ENCODE measurements at places on chromosomes 4 and X.

DNA sequence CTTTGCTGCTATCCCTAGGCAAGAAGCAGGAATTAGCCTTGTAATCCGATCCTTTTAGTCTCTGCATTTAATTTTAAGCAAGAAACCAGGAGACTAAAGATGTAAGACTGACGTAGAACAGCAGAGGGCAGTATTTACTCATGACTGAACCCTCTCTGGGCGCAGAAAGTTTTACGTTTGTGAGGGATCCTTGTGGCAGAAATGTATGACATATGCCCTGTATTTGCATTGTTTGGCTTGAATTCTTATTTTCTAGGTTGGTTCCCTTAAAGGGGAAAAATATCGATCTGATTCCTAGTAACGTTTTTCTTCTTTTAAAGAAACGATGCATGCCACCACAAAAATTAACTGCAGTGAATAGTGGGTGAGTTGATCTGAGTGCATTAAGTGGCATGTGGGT is 1.3 kb upstream of the FAT4 start:
- no peak for DNase-seq

DNA sequence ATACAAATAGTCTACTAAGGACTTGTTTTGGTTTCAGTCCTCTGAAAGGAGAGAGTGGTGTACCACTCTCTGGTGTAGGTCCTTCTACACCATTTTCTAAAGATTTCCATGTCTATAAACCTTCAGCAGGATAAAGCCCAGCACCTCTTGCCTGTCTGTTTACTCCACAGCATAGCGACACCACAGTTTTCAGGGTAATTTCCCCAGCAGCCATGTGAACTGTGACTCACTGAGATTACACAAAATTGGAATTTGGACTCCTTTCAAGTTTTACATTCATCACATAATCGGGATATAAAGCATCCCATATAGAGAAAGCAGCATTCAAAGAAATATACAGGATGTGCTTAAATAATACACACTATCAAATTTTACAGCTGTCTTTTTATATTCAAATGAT is 229.6 kb downstream of the PRDM5 start:
- DNase-seq, result no peak

DNA sequence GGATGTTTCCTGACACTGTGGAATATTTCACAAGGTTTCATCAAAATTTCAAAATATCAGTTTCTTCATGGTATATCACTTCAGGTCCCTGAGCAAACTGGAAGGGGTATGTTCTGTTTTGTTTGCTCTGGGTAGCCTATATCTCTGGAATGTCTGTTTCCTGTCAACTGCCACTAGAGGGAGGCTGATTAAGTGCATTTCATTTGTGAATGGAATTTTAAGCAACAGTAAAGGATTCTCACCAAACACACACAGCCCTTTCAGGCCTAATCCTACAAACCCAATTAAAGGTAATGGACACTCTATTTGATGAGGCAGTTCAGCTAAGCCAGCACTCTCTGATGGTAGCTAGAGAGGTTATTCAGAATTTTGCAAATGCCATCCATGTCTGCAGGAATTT is 307.1 kb downstream of the TEX13A start:
- no peak for DNase-seq

DNA sequence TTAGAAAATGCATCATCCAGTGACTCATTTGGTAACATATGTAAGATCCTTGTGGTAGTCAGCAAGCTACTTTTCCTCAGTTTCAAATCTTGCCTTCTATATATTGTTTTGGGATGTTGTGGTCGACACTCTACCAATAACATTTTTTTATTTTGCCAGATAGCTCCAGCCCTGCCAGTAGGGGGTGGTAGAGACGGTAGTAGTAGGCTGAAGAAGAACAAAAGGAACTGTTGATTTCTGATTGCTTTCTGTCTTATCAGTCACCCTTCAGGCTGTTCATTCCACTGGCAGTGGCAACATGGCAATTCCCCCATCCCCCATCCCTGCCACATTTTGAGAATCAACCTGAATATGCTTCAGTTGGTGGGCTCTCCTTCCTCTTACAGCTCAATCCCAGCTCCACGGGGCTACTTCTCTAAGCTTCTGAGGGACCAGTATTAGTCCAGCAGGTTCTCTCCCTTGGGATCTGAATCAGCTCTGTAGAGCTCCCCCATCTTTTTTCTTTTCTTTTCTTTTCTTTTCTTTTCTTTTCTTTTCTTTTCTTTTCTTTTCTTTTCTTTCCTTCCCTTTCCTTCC is 171.5 kb upstream of the VEGFC start:
- DNase-seq, result no peak

DNA sequence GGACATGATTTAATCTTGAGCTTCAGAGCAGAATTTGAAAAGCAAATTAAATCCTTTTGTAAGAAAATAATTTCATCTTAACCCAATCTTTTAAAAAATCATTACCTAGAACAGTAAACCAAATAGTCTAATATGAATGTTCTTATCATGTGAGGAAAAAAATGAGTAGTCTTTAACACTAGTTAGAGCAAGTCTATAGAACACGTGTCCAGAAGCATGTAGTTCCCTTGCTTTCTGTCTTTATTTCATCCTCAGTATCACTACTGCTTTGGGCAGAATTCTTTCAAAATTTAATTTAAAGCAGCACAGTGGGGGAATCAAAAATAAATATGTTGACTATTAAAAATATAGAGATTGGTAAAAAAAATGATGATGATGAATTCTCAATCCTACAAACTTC is 2.1 kb downstream of the RBM47 start:
- DNase-seq, result no peak

DNA sequence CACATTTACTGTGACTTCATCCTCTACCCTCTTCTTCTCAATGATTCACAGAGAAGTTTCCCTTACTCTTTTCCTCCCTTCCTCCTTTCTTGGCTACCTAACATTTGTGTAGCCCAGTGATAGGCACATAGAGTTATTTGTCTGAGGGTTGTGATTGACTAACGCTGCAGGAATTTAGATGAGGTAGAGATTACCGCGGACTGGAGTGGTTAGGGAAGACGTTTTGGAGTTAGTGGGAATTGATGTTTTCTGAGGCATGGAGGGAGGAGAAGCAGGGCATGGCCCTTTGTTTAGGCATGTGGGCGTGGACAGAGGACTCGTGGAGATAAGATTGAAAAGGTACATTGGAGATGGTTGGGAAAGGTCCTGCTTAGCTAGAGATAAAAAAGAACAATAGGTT is 246.7 kb downstream of the GPAT3 start:
- DNase-seq, result no peak

- no peak for DNase-seq
Measured at GRCh38 chr4:57048590-57049304, 61.4 kb downstream of the IGFBP7 start.

GRCh38 chr4:158993891-158994290 is 109.0 kb upstream of the RAPGEF2 start:
- no peak for DNase-seq

- no peak for DNase-seq
Measured at GRCh38 chr4:119081943-119082342, 53.7 kb upstream of the MYOZ2 start.

DNA sequence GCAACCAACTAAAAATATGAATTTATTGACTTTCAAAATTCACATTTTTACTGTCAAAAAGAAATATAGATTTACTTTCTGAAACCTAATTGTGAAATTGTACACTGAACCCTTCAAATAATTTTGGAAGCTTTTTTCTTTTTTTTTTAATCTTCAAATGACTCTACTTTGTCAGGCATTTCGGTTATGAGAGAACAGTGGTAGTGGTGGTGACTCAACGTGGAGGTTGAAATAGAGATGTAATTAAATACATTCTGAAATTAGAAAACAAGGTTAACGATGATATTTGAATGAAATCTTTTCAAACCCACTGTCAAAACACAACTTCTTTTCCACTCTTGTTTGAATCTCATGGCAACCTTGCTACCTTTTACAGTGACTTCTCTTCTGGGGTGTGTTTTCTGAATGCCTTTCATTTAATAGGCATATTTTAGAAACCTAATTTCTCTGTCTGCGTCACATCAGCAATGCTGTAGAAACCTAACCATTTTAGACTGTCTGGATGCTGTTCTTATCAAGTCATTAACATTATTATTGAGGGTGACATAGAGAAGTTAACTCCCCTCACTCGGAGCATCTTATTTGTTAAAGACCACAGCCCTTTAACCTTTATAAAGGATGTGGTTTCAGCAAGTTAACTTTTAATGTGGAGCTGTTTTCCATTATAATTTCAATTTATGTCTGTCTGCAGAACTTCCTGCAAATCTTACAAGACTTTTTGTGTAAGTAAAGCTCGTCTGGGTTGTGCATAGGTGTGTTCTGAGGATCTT is 136.8 kb downstream of the PCDH7 start:
- DNase-seq, result no peak

- no peak for DNase-seq
Measured at GRCh38 chrX:35406386-35406785, 391.8 kb upstream of the MAGEB16 start.

DNA sequence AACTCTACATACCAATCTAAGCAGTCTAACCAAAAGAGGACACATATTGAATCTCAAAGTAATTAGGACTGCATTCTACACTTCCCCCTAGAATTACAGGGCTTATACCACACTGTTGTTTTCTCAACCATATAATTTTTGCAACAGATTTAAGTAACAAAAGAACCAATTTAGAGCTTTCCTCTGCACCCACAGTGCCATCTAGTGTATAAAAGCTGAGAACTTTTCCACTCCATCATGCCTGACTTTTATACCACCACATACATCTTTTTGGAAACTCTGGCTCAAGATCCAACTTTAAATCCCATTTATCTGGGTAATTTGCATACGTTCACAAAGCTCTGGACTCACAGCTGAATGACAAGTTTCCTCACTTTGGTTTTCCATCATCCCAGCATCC is 99.5 kb downstream of the EFHC2 start:
- no peak for DNase-seq

- DNase-seq, result no peak
Measured at GRCh38 chr4:144782345-144782744, 136.4 kb downstream of the HHIP start.

DNA sequence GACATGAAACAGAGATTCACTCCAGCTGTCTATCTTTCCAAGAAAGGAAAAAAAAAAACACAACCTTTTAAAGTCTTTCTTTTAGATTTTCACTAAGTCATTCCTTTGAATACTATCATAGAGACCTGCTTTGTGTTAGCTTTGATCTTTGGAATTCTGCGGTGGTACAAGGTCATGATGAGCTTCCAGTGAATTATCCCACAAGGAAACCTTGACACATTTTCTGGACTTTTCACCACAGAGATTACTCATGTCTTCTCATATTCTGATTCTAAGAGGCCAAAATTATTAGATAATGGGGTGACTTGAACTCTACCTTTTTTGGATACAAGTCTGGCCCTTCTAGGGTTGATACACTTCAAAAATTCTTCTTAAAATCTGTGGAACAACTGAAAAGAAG is 201.6 kb downstream of the PACRGL start:
- DNase-seq, result no peak

DNA sequence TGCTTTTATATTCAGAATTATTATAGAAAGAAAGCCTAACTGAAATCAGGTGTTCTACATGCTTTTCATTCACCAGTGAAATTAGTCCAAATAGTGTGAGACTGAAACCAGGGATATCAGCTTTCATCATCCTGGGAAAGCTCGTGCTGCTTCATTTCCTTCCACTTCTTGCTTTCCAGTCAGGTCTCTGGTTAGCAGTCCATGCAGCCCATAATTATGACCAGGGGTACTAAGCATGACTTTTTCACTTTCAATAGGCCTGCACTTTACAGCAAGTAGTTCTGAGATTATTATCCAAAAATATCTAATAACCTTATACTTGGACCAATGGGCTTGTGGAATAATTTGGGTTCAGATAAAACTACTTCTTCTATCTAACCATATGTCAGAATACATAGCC is 673.2 kb upstream of the MAGEB2 start:
- DNase-seq, result no peak

DNA sequence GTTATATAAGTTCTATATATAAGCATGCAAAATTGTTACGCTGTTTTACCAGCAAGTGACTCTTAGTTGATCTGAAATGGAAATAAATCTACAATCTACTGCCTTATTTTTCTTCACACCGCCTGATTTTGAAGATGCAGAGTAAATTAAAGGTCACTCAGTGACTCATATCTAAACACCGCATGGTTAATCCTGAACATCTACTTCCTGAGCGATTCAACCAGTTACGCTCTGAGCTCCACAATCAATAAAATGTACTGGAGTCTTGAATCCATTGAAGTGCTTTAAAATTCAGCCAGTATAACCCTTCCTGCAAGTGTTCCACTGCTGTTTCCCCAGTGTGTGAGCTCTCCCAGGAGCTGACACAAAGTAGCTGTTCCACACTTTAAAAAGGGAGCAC is 192.8 kb downstream of the SLC7A11 start:
- DNase-seq, result no peak

Data from stimulated activated CD4-positive, alpha-beta T cell treated with anti-CD3 and anti-CD28 coated beads, TNF-alpha, amount 100 ng/mL, for 4 hours (primary cell).